Sciatic nerve (tissue), 2 donors: ENCODE measurements at places on chromosomes 7 and 10. TPM values are rescaled to one million over a fixed set of nuclear protein-coding genes. Genes with fewer than 3 reads are reported as not detected.

Gene EPHA1
- 0.22 TPM for total RNA-seq

Gene LRRC17
- total RNA-seq = 4.2 TPM

Gene GLRX3
- 41.0 TPM for total RNA-seq

- no peak for DNase-seq
Observed at GRCh38 chr7:120028636-120029035, 244.3 kb upstream of the KCND2 start.

DNA sequence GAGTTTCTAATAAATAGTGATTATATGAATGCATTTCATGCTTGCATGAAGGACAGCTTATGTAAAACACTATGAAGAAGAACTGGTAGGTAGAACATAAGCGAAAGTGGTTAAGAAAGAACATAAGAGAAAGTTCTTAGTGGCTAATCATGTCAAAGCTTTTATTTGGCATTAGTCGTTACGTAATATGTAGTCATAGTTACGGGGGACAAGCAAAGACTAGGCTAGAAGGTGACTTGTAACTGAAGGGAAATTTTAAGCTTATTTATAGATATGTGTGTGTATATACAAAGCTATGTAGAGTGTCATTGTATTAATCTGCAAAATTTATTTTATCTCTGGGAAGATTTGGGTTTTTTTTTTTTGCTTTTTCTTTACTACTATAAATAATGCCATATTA lies 36.9 kb downstream of the CAPZA2 start:
- DNase-seq = no peak

- DNase-seq = no peak
Observed at GRCh38 chr10:16890691-16891090, 73.5 kb upstream of the RSU1 start.
